Fibroblast of skin of left quadriceps (primary cell): ENCODE measurements at places on chromosomes 5 and 9.

DNA sequence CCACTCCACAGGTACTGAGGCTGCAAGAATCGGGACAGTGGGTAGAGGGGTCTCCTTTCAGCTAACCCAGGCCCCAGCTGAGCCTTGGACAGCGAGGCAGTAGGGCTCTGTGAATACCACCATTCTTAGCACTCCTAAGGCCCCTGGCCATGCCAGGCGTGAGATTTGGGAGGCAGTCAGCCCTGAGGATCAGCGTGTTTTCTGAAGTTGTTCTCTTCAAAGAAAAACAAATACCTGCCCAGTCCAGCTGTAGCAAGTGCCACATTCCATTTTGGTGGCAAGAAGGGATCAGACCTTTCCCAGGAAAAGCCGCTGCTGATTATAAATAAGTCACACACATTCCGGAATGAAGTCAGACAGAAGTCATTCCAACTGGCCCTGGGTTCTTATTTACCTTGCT is 47.8 kb downstream of the RALGPS1 start:
- DNase-seq = no peak

- no peak for DNase-seq
Observed at GRCh38 chr9:98019098-98019497, 36.0 kb downstream of the ANP32B start.

GRCh38 chr5:135714126-135714894 is 120.2 kb upstream of the SLC25A48 start:
- DNase-seq = peak; percentile 72

- DNase-seq = no peak
Observed at GRCh38 chr9:68643901-68644809, 60.9 kb upstream of the PIP5K1B start.

GRCh38 chr5:90562341-90562740 is 3.7 kb downstream of the ADGRV1 start:
- DNase-seq = no peak

DNA sequence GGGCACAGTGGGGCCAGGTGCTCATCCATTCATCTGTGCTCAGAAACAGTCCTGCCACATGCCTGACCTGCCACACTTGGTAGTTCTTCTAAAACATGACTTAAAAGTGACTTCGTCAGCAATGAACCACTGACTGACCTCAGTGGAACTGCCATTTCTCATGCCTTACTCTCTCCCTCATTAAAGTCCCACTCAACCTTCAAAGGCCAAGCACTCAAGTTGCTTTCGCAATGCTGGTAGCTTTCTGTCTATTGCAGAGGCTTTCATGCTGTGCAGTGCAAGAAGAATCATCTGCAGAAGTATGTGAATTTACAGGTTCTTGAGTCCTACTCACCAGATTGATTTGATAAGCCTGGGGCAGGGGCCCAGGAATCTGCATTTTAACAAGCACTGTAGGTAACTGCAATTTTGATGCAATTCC is 23.9 kb downstream of the B4GALT1 start:
- peak; percentile 37 for DNase-seq

GRCh38 chr9:126490214-126490631 is 123.5 kb upstream of the LMX1B start:
- DNase-seq = no peak

DNA sequence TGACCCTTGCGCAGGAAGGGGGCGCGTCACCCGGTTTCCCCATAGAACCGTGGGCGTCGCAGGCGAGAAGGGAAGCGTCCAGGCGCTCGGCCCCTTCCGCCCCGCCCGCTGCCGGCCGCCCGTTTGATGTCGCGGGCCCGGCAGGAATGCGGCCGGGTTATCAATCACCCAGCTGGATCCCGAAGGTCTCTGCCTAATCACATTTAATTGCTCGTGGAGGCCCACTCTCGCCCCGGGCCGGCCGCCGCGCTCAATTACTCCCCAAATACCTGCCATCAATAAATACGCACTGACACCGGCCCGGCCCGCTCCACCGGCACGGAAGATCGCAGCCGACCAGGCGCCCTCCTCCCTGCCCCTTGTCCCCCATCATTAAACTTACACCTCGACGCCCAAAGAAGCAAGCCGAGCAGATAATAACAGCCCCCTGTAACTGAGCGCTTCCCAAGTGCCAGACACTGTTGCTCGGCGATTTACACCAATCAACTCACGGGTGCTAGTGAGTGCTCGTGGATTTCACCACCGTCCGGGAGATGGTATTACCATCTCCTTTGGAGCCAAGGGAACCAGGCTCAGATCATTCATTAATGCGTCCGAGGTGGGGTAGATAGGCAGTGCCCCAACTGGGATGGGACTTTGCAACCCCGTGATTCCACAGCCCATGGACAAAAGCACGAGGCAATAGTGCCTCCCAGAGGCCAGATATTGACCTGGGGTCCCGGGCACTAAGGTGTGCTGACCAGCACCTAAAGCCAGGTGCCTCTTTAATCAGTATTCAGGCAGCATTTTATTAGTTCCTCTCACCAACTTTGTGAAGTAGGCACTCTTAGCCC is 11.3 kb downstream of the MSX2 start:
- no peak for DNase-seq

GRCh38 chr9:27094640-27095298 is 14.3 kb upstream of the TEK start:
- DNase-seq = no peak

DNA sequence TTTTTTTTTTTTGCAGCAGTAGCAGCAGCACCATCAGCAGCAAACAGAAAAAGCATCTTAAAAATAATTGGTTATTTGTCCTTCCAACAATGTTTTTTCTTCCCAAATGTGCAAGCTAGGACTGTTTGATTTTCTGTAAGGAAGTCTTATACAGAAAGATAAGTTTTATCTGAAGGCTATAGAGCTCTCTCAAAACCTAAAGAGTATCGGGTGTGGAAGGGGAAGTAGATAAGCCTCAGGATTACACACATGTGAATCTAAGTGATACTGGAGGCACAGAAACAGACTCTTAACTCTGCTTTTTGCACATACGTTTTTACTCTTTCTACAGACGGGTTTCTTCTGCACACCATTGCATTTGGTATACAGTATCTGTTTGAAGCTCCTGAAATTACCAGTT is 184.4 kb upstream of the FTMT start:
- no peak for DNase-seq

- no peak for DNase-seq
Observed at GRCh38 chr5:136108180-136108611, 24.4 kb upstream of the SMAD5 start.

- no peak for DNase-seq
Observed at GRCh38 chr5:10536931-10537579, 26.8 kb upstream of the ANKRD33B start.

DNA sequence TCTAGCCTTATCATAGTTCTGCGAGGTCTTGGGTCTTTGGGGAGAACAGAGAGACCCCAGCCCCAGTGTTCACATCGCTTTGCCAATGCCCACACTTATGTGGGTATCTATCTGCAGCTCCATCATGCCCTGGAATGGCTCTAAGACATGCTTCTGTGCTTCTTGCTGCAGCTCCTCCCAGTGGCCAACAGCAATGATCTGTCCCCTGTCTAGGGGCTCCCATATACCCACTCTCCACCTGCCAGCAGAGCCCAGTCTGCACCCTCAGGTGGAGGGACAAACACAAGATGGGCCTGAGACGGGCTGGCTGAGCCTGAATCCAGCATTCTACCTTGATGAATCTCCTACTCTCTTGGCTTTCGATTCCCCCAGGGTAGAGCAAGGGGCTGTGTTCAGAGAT is 14.6 kb upstream of the DAP start:
- no peak for DNase-seq

DNA sequence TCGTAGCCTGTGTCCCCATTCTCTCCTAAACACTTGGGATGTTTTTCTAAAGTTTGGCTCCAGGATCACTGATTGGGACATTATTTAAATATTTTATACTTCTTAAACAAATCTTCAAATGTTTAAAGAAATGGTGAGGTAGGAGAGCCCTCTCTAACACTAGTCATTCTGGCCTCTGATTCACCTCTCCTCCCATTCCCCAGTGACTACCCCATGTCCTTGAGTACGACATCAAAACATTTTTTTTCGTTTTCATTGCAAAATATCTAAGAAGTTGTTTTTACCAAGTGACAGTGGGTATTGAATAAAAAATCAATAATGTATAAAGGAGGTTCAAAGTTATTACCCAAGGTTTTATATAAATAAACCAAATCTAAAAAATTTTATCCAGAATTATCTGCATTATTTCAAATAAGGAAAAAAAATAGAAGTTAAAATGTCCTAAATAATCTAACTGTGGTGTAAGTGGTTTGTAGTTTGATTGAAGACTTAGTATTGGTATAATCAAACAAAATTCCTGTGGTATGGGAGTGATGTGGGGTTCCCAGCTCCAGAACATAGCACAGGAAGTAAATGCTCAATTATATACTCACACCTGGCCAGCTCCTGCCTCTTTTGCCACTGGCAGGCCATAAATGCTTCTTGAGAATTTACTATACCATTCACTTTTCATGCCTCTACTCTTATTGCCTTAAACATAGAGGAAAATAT is 51.1 kb downstream of the MAST4 start:
- DNase-seq = no peak

DNA sequence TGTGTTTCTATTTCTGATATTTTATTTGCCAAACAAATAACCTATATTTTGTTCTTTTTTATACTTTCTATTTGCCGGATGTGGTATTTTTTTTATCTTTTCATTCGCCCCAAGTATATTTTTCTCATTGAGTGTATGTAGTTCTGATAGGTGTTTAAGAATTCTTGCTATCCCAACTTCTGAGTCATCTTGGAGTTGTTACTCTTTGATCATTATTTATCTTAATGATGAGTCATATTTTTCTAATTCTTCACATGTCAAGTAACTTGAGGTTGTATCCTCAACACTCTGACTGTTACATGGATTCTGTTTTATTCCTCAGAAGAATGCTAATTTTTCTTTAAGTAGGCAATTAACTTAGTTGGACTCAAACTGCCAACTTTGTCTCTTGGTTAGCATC is 498.1 kb downstream of the TLE1 start:
- DNase-seq = no peak

DNA sequence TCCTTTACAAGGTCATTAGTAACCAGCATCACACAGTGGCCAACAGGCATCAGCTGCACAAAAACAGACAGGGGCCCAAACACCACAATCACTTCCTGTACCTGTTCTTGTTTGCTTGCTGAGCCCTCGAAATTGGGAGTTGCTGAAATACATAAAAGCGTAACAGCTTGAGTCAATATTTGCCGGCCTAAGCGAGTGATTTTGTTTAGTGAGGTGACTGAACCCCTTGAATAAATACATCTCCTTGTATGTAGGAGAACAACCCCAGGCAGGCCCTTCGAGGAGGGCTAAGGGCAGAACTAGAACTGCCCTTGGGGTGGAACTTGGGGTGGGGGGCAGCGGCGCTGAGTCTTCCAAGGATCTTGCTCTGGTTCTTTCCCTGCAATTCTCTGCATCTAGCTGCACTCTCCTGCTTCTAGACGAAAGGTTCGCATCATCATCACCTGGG is 502.5 kb downstream of the RASEF start:
- DNase-seq = no peak

- DNase-seq = no peak
Observed at GRCh38 chr5:113427871-113428574, 6.8 kb downstream of the TSSK1B start.

DNA sequence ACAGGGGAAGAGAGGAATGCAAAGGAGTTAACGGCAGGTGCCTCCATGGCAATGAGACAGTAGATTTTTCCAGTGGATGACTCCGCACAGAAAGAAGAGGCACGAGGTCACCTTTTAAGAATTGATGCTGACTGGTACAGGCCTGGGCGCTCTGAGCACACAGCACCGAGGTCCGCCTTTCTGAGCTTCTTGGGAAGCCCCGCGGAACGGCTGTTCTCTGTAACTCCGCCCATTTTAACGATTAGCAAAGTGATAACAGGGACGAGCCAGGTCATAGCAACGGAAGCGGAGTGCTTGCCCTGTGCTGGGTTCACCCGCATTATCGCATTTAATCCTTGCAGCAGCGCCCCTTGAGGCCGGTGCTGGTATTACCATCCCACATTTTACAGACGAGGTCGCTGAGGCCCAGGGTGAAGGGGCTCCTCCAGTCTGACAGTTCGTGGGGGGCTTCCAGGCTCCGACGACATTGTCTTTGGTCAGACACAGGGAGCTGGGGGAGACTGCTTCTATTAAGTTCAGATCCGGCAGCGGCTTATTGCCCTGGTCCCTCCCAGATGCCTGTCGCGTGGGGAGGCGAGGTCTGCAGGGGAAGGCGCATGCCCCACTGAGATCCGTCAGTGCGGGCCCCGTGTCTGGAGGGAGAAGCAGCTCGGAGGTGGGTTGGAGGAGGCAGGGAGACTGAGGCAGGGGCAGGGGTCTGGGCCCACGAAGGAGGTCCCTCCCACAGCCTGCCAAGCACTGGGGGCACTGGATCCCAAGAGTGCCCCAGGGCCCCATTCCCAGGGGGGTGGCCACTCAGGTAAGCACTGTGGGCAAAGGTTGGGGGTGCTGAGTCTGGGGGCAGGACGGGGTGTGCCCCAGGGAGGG is 22.3 kb upstream of the HMCN2 start:
- peak; percentile 7 for DNase-seq

DNA sequence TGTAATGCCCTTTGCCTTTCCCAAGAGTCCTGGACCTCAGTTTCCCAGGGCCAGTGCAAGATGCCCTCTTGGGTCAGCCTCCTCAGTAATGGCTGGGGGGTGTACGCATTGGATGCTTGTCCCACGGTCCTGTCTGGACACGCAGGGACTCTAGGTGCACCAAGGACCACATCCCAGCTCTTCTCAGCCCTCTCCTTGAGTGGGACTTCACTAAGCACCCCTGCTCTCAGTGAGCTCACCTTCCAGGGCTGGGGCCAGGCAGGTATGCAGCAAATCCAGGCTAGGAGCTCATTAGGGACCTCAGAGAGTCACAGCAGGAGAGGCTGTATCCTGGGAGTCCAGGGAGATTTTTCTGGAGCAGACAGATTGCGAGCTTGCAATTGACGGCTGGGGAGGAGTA is 59.8 kb downstream of the MACROH2A1 start:
- no peak for DNase-seq
